ENCODE measurements at places on chromosomes 12 and 14. TPM values are rescaled to one million over a fixed set of nuclear protein-coding genes. Genes with fewer than 3 reads are reported as not detected.

The IL31 gene
- total RNA-seq: not detected

GRCh38 chr14:73757876-73758391, 43.8 kb upstream of the PNMA1 start:
- no peak for DNase-seq

DNA sequence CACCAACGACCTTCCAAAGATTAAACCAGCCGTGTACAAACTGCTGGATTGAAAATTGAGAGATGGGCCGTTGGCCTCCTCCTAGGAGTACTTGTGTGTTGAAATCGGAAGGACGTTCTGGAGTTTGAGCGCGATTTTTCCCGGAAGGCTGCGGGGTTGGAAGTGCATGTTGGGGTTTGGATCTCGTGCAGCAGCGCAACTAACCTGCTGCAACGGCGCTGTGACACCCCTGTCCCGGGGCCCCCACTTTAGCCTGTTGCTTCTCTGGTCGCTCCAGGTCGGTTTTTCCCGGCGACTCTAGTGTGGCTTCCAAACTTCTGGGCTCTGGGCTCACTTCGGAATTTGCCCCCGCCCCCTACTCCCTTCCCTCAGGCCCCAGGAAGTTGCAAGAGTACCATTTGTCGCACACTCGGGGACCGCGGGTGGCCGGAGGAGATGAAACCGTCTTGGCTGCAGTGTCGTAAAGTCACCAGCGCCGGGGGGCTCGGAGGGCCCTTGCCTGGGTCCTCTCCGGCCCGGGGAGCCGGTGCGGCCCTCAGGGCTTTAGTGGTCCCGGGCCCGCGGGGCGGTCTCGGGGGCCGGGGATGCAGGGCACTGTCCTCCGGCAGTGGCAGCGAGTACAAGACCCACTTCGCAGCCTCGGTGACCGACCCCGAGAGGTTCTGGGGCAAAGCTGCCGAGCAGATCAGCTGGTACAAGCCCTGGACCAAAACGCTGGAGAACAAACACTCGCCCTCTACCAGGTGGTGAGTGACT, at the start of gene ACSS3:
ACSS3 (plus strand) TSS at position 394 of the 756 bp plus-strand sequence; CDS start at position 436, 42 bp downstream.
- DNase-seq: peak; percentile 65

DNA sequence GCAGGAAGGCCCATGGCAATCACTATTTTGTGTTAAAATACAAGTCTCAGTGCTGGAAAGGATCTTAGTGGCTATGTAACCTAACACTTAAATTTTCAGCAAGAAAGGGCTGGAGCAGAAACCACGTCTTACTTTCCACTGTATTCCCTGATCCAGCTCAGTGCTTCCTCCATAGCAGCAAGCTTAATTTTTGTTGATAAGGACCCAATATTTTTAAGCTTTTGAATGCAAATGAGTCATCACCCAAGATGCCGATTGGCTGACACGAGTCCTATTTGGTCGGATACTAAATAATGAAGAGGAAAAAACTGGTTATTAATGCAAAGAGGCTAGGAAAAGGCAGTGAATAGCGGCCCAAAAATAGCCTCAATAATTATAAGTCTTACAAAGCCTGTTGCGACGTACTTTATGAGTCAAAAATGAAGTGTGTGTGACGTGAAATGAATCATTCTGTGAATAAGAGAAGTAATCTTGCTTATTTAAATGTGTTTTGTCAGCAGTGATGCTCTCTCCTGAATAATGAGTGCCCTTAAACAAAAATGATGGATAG, 46.9 kb upstream of the IGF1 start:
- DNase-seq: no peak

The LMNTD1 gene
- not detected for total RNA-seq

- DNase-seq: no peak
Measured at GRCh38 chr12:78406828-78407227, 457.7 kb upstream of the SYT1 start.

The TCTN2 gene
- total RNA-seq: 6.8 TPM

DNA sequence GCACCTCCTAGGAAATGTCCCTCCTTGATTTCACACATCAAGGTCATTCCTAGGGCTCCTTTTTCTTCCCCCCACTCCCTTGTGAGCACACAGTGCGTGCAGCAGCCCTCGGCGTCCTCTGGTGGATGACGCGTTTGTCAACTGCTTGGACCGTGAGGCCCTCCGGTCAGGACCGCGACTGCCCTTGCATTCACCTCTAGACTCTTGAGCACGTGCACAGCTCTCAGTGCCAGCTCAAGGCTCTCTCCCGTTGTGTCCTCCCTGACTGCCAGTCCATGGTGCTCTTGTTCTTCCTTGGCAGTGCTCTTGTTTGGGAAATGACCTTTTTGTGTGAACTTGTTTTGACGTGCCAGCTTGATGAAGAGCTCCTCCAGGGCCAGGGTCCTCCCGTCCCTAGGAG, 67.9 kb downstream of the TSPAN9 start:
- DNase-seq: no peak

The APOLD1 gene
- total RNA-seq: 5.1 TPM

DNA sequence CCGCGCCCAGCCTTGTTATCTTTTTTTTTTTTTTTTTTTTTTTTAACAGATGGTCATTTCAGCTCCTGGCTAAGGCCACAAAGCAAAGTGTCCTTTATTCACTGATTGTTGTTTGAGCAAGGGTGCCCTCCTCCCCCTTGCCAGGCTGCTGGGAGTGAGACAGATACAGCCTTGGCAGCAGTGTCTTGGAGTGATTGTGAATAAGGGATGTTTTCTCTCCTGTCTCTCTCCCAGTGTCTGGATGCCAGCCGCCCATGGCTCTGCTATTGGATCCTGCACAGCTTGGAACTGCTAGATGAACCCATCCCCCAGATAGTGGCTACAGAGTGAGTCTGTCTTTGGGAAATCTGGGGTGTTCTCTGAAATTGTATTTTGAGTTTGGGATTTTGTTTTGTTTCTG, 28.7 kb downstream of the FNTB start:
- DNase-seq: no peak

The AVPR1A gene
- total RNA-seq: not detected

GRCh38 chr12:124727264-124727800, 136.3 kb downstream of the SCARB1 start:
- DNase-seq: no peak

GRCh38 chr12:87441511-87441910, 587.7 kb downstream of the C12orf50 start:
- DNase-seq: no peak

GRCh38 chr12:106084014-106084671, 54.6 kb downstream of the NUAK1 start:
- DNase-seq: peak; percentile 88

The FIGNL2 gene
- total RNA-seq: 0.36 TPM

DNA sequence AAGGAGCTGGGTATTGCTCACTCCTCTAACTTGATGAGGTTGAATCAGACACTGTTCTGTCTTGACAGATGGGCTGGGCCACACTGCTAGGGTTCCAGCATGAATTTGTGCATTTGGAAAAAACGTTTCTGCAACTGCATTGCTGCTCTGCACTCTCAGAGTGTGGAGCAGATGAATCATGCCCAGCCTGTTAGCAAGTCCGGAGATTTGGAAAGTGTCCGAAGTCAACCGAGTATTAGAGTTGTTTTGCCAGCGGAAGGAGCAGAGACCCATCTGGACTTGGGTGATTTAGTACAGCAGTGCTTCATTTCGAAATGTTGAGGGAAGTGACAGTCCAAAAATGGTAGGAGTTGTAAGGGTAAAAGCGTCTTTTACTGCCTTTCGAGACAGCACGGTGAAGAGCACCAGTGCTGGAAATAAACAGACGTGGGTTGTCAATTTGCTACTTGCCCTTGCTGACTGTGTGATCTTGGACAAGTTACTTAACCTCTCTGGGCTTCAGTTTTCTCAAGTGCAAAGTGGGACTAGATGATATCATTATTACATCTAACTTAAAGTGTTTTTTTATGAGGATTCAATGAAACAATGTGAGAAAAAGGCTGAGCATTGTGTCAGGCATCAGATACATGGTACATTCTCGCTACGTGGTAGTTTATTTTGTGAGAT, 139.5 kb downstream of the CHST11 start:
- DNase-seq: peak; percentile 55

The PLEKHH1 gene
- total RNA-seq: 0.05 TPM

GRCh38 chr14:97344666-97345065, 547.5 kb downstream of the VRK1 start:
- no peak for DNase-seq

The FOXN4 gene
- total RNA-seq: not detected

Data from myocyte (in vitro differentiated cells).